Stimulated activated CD4-positive, alpha-beta T cell treated with anti-CD3 and anti-CD28 coated beads, TNF-alpha, amount 100 ng/mL, for 48 hours (primary cell): ENCODE measurements at places on chromosomes 5 and 9.

- no peak for DNase-seq
Measured at GRCh38 chr5:78888580-78889368, 96.3 kb downstream of the ARSB start.

GRCh38 chr9:35743452-35743851 lies 5.6 kb downstream of the GBA2 start:
- DNase-seq = no peak

- DNase-seq = no peak
Measured at GRCh38 chr5:16456103-16456832, 9.3 kb downstream of the ZNF622 start.

GRCh38 chr9:88949961-88950340 lies 41.3 kb upstream of the S1PR3 start:
- no peak for DNase-seq

DNA sequence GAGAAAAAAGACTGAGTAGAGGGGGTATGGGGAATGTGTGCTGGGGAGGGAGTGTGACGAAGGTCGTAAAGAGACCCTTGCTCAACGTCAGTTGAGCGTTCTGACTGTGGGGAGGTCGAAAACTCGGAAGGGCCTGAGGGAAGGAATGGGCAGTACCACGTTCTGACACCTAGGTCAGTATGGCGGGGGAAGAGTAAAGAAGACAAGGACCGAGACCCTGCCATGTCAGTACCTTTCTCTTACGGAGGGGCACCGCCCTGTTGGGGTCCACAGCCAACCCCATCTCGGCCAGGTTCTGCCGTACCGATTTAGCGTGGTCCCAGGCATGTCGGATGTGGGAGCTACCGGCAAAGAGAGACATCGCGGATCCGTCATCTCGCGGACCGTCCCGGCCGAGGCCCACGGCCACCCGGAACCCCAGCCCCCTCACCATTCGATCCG lies 375 bp downstream of the NOP16 start:
- no peak for DNase-seq

- DNase-seq = no peak
Measured at GRCh38 chr5:30994176-30994575, 199.3 kb upstream of the CDH6 start.

DNA sequence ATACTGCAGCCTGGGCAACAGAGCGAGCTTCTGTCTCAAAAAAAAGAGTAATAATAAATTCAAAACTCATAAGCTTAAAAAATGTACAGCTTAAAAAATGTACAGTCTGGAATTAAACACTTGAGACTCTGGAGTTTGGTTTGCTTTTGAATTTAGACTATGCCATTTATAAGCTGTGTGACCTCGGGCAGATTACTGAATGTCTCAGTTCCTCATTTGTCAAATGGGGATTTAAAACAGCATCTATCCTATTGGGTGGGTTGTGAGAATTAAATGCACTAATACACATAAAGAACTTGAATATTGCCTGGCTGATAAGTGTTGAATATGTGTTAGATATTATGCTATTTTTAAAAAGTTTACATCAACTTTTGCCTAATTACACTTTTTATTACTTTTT lies 98.4 kb downstream of the SCAMP1 start:
- DNase-seq = no peak

GRCh38 chr9:33510262-33511183 lies 13.5 kb upstream of the ANKRD18B start:
- DNase-seq = no peak
